ENCODE measurements at places on chromosomes 6 and 20.
A peak's percentile ranks its signal among the peaks of the same experiment; 100 is the strongest.

GRCh38 chr6:51098791-51099190 is 280.1 kb downstream of the TFAP2B start:
- DNase-seq: no peak

DNA sequence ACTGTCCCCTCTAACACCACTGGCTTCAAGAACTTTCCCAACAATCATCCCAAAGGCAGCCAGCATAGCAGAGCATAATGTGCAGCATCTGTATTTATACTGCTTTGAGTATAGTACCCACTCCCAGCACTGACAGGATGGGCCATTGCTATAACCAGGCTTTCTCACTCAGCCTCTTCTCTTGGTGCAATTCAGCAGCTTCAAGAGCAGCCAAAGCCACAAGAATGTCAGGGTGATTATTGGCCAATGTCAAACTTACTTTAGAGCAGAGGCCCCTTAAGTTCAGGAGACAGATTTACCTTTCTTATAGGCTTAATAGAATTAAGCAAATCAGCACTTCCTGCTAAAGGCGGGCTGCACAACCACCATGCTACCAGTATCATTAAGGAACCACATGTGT is 232.4 kb upstream of the RSPO3 start:
- DNase-seq: no peak

- DNase-seq: no peak
Observed at GRCh38 chr20:42063141-42063540, 445.0 kb upstream of the CHD6 start.

GRCh38 chr6:159360306-159360705 is 191.1 kb downstream of the FNDC1 start:
- DNase-seq: no peak

GRCh38 chr6:90214966-90215365 is 81.7 kb downstream of the BACH2 start:
- DNase-seq: no peak

DNA sequence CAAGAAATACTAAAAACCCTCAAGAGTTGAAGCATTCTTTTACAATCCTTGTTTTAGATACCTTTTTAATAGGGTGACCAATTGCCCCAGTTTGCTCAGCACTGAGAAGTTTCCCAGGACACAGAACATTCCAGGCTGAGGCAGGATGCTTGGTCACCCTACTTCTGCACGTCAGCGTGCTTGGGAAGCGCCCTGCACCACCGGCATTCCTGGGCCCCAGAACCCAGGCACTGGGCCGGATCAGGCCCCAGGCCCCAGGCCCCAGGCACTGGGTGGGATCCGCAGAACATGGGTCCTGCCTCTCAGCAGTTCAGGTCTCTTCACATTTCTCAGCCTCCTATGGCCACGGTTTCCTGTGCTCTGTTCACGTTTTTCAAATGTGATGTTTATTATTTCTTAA is 213.8 kb upstream of the QKI start:
- DNase-seq: no peak

- DNase-seq: no peak
Observed at GRCh38 chr20:21087862-21088540, 18.2 kb downstream of the LINC00237 start.

DNA sequence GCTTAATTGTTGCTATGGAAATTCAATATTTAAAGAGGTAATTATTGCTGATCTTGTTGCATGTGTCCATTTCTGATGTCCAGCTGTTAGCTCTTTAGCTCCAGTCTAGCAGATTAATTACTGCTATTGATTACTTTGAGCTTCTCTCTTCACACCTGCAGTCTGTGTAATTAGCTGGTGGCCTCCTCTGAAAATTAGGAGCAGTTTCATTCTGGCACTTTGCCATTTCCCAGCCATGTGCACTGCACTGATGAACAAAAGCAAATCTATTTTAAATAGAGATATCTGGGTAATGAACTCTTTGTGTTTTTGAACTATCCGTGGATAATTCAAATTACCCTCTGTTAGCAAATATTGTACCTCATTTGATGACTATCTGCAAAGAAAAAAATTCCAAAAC is 275.9 kb downstream of the RNF144B start:
- peak; percentile 29 for DNase-seq

GRCh38 chr6:125338381-125338780 is 36.6 kb upstream of the HDDC2 start:
- DNase-seq: no peak

DNA sequence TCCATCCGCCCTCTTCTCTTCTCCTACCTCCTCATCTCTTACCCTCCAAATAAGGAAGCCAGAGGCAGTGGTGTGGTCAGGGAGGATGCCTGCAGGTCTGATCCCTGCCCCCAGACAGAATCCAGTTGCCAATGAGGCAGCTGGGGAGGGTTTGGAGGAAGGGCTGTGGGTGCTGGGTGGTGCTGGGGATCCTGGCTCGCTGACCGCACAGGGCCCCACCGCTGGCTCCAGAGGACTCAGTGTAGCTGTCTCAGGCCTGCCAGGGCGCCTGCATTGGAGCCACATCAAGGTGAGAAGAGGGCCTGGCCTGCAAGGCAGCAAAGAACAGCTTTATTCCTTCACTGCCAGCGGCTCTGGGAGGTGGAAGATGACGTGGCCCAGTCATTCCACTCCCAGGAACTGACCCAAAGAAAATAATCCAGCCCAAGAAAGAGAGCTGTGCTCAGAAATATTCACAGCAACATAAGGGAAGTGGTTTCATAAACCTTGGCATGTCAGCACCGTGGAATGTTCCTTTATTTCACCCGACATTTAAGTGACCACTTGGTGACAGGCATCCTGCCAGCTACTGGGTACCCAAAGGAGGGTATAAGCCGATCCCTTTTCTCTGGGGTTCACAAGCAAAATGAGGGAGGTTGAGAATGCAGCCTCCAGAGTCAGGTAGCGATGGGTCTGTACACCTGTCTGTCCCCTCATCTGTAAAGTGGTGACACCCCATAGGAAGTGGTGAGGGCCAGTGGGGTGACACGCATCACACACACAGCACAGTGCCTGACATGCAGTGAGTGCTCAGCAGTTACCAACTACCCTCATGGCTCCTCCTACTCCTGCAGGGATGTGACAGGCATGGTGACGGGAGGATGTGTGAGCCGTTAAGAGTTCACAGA is 125.1 kb downstream of the SNX5 start:
- DNase-seq: no peak

GRCh38 chr6:33314515-33314942 is 651 bp upstream of the TAPBP start:
- DNase-seq: peak; percentile 33

DNA sequence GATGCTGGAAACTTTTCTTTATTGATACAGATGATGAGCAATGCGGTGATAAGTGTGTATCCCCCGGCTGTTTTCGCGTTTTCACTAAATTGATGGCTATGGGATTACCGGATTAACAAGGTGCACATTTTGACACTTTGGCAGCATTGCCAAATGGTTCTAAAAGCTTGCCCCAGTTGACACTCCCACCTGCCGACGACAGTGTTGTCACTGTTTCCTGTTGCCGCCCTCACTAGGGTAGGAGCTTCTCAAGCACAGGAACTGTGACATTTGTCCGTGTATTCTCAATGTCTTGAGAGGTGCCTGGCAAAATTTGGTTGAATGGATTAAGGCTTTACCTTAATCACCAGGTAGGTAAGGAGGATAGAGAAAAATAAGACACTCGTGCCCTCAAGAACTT is 9.8 kb upstream of the MAPK13 start:
- DNase-seq: no peak

- DNase-seq: no peak
Observed at GRCh38 chr6:143739341-143739851, 61.6 kb downstream of the PHACTR2 start.

DNA sequence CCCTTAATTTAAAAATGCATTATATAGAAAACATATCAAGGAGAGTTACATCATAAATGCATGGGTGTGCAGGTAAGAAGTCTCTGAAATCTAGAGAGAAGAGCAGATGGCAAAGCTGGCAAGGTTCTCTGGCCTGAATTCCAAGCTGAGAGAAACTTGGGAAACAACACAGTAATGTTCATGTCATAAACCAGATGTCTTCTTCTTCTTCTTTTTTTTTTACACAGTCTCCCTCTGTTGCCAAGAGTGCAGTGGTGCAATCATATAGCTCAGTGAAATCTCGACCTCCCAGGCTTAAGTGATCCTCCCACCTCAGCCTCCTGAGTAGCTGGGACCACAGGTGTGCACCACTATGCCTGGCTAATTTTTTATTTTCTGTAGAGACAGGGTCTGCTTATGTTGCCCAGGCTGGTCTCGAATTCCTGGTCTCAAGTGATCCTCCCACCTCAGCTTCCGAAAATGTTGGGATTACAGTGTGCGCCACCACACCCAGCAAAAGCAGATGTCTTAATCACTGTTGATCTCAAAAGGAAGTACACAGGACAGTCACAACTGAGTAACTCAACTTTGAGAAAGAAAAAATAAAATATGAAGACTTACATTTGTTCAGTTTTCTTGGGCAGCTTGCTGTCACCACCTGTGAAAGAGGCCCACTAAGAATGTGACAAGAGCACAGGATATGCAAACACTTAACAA is 77.3 kb downstream of the DNAAF9 start:
- DNase-seq: no peak
